HepG2 (cell line): ENCODE measurements at places on chromosomes 5 and 9. TPM values are rescaled to one million over a fixed set of nuclear protein-coding genes. Genes with fewer than 3 reads are reported as not detected.

Gene LCN6
- total RNA-seq = not detected in 2 replicates

Gene SCGB3A1
- not detected in 2 replicates for total RNA-seq

DNA sequence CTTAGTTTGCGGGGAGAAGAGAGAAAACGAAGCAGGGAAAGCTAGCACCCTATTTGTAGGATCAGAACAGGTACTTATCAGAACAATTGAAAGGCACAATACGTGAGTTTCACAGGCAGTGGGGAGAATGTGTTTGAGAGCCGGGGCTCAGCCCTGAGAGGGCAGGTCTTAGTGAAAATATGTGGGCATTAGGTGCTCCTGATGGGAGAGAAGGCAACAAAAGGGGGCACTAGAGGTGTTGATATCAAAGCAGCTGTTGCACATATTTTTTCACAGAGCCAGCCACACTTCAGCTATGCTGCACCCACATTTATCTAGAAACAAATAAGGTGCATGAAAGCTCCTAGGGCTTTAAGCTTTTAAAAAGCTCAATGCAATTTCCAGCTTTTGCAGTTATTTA, 99.7 kb upstream of the MAN2A1 start:
- no peaks in the 10 kb centered on the region for H3K4me1 ChIP-seq
- no peaks in the 10 kb centered on the region for H3K27me3 ChIP-seq
- DNase-seq = no peak
- H3K36me3 ChIP-seq = no peaks in the 10 kb centered on the region
- no peak overlapping the region for H3K4me3 ChIP-seq

GRCh38 chr5:80865551-80865950, 94.6 kb upstream of the RASGRF2 start:
- peaks cover 6% of the 10 kb centered on the region for H3K36me3 ChIP-seq
- H3K27me3 ChIP-seq = no peaks in the 10 kb centered on the region
- no peak for DNase-seq
- no peak overlapping the region for H3K4me3 ChIP-seq
- no peaks in the 10 kb centered on the region for H3K4me1 ChIP-seq
- H3K27ac ChIP-seq = no peak overlapping the region

DNA sequence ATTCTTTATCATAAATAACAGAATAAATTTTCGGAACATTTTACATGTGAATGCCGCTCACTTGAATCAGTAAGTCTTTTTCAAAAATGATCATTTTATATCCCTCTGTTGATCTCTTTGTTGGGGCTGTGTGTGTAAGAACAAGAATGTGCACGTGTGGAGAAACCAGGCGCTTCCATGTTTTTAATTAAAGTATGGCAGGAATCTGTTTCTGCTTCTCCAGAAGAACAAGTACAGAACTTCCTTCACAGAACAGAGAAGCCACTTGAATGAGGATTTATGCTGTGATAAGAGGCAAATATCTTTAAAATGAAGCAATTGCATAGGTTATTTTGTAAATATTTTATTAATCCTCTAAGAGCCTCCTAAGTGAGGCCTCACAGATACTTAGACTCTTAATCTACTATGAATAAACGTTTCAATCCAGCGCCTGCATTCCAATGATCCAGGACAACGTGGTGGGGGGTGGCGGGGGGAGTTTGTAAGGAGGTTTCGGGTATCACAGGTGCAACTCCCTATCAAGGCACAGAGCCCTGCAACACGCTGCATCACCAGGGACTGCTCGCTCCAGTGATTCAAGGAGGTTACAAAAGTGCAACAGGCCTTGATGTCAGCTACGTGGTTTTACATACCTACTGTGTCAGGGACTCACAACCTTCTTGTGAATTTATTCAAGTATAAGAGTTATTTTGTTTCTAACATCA, 409.2 kb downstream of the BNC2 start:
- H3K27ac ChIP-seq = no peak overlapping the region
- no peak for DNase-seq
- H3K4me1 ChIP-seq = no peaks in the 10 kb centered on the region
